ENCODE measurements at places on chromosomes 4 and X.

GRCh38 chr4:152246659-152247058 is 289.2 kb downstream of the FBXW7 start:
- DNase-seq = no peak

GRCh38 chr4:123843137-123843536 is 446.5 kb downstream of the SPRY1 start:
- no peak for DNase-seq

DNA sequence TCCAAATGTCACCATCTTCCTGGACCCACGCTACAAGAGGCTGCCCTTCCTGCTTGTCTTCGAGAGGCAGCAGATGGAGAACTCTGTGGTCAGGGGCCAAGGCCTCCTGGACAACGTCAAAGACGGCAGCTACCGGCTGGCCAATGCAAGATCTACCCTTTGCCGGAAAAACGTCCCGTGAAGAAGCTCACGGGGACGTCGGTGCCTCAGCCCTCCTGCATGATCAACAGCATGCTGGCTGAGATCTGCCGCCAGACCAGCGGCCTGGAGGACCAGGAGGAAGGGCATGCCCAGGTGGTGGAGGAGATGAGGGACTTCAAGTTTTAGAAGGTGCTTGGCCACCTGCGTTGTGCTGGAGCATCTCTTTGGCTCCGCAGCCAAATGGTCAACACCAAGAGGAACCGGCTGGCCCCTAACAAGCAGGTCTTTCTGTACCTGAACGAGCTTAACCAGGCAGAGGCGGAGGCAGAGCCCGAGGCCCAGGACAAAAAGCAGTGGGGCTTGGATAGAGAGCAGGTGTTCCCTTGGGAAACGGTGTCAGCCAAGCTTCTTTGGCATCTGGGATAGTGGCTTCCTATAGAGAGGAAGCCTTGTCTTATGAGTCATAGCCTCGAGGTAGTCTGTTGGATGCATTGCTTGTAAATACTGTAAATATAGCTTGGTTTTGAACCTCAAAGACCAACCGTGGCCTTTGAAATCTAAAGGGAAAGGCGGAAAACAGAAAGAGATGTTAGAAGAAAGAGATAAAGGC is 94.8 kb upstream of the ELOVL6 start:
- DNase-seq = no peak

- DNase-seq = no peak
These were observed 438.3 kb downstream of the CENPC start for GRCh38 chr4:67106861-67107460.

GRCh38 chr4:114599231-114599902 is 760 bp downstream of the UGT8 start:
- DNase-seq = no peak

DNA sequence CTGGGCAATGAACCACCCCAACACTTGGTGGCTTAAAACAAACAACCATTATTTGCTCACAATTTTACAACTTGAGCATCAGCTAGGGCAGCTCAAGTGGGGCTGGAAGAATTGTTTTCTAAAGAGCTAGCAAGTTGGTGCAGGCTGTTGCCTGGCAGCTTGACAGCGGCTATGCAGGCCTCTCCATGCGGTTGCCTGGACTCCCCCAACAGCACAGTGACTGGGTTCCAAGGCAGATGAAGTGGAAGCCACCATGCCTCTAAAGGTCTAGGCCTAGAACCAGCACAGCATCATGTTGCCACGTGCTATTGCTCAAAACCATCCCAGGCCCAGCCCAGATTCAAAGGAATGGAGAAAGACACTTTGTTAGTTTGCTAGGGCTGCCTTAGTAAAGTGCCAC is 114.8 kb downstream of the BCOR start:
- DNase-seq = no peak

DNA sequence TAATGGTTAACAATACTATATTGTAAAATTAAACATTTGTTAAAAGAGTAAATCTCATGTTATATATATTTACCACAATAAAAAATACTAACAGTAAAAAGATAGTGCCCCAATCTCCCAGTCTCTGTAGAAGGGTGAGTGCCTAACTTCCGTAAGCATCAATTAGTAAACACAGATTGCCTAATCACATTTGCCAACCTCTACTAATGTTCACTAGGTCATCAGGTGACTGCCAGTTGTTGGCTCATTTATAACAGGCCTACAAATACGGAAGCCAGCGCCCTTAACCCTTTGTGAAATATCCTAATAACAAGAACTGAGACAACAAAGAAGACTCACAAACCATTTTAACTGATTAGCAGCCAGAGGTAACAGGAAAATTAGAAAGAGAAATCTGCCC is 345.1 kb downstream of the INPP4B start:
- no peak for DNase-seq

DNA sequence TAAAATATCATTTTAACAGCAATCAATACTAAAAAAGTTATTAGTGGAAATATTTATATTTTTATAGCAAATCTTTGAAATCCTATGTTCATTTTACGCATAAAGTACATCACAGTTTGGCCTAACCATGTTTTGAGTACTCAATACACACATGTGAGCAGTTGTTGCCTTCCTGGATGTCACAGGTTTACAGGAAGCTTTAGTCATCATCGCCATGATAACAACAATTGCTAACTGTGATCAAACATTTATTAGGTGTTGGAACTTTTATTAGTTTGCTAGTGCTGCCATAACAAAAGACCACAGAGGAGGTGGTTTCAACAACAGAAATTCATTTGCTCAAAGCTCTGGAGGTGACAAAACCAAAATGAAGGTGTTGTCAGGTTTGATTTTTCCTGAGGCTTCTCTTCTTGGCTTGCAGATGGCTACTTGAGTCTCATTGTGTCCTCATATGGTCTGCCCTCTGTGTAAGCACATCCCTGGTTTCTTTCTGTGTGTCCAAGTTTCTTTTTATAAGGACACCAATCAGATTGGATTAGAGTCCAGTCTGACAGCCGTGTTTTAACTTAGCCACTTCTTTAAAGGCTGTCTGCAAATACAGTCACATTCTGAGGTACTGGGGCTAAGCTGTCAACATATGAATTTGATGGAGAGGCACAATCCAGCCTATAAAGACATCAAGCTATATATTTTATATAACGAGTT is 43.1 kb upstream of the BOD1L1 start:
- no peak for DNase-seq

- no peak for DNase-seq
These were observed 116.4 kb downstream of the AFF1 start for GRCh38 chr4:87051121-87051713.

DNA sequence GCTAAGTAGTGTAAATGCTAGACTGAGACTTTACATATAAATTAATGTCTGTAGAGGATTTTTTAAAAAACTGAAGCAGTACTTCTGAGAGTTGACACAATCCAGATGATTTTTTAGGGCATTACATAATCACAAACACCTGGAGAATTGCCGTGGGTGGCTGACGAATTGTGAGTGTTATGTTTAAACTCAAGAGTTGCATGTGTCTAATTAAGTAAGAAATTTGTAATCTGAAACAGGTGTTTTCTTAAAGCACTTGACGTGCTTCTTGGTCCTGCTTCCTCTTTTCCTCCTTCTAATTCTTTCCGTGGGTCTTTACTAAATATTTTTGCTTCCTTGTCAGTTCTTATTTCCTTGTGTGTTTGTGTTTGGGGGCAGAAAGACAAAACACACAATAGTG is 27.8 kb downstream of the PIR start:
- DNase-seq = no peak

GRCh38 chr4:175540732-175541131 is 271.3 kb downstream of the GPM6A start:
- no peak for DNase-seq

DNA sequence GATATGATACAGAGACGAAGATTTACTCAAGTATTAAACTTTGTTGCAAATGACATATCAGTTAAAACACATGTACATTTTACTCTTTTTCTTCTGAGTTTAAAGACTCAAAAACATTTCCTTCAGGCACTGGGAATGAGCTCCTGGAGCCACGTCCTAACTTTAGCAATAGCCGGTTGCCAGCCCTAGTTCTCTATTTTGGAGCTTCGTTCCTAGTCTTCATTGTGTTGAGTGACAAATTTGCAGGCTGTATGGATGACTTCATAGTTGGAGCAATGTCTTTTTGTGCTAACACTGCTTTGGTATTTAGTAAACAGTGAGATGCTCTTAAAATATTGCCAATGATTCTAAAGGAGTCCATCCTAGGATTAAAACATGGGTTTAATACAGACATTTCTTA is 190.9 kb downstream of the FAT4 start:
- no peak for DNase-seq

- DNase-seq = no peak
These were observed 54.5 kb upstream of the MAMLD1 start for GRCh38 chrX:150308532-150309157.

GRCh38 chr4:177410566-177410965 is 31.7 kb downstream of the AGA start:
- DNase-seq = no peak

- peak; percentile 29 for DNase-seq
These were observed 238.5 kb upstream of the PGRMC2 start for GRCh38 chr4:128525992-128526630.
